ENCODE measurements at places on chromosomes 2 and 18. TPM values are rescaled to one million over a fixed set of nuclear protein-coding genes. Genes with fewer than 3 reads are reported as not detected.
A peak's percentile ranks its signal among the peaks of the same experiment; 100 is the strongest.

- no peak overlapping the region for H3K27ac ChIP-seq
- H3K4me1 ChIP-seq, result no peaks in the 10 kb centered on the region
- H3K4me3 ChIP-seq, result no peak overlapping the region
- no peak for DNase-seq
Observed at GRCh38 chr2:45261746-45262145, 252.5 kb upstream of the SIX2 start.

CBLN2 gene
- not detected for total RNA-seq

- no peak overlapping the region for H3K27ac ChIP-seq
- no peaks in the 10 kb centered on the region for H3K27me3 ChIP-seq
- DNase-seq, result no peak
- H3K36me3 ChIP-seq, result no peaks in the 10 kb centered on the region
- no peak overlapping the region for H3K4me3 ChIP-seq
Observed at GRCh38 chr2:12495247-12495868, 221.4 kb upstream of the TRIB2 start.

DNA sequence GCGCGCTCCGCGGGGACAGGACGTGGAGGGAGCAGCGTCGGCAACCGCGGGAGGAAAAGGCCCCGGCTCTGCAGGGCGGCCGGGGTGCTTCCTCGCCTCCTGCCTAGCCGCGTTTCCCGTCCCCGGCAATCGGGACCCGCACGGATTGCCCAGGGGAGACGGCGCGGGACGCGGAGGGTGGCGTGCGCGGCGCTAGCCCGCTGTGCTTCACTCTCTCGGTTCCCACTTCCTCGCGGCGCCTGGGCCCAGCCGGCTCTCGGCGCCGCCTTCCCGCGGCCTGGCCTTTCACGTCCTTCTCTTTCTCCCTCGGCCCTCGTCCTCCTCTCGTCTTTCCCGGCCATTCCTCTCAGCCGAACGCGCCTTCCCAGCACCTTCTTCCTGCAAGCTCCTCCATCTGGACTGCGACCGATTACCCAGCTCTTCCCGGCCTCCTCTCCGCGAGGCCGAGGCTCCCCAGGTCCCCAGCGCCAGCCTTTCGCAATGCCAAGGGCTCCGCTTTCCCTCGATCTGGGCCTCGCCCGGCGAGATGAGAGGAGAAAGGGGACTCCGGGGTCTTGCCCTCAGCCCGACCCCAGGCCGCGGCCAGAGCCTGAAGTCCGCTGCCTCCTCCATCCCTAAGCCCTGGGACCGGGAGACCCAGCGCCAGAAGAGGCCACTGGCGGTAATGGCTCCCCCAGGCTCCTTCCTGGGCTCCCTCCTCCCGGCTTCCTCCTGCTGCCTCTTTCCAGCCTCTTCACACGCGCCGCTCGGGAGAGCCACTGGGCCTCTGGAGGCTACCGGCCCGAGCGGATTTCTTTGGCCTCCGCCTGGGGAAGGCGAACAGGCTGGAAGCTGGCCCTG lies 34.3 kb upstream of the ATP6V1B1 start:
- H3K4me1 ChIP-seq, result peaks cover 12% of the 10 kb centered on the region
- no peak for DNase-seq
- peak overlapping the region; percentile 37 for H3K4me3 ChIP-seq

- no peaks in the 10 kb centered on the region for H3K4me1 ChIP-seq
- H3K4me3 ChIP-seq, result no peak overlapping the region
- no peak for DNase-seq
- no peaks in the 10 kb centered on the region for H3K36me3 ChIP-seq
- H3K27me3 ChIP-seq, result no peaks in the 10 kb centered on the region
- H3K27ac ChIP-seq, result no peak overlapping the region
Observed at GRCh38 chr2:108946442-108946841, 42.6 kb downstream of the EDAR start.

LIMS4 gene
- 0.79 TPM for total RNA-seq

GRCh38 chr2:75607988-75608683 lies 38.4 kb upstream of the MRPL19 start:
- DNase-seq, result no peak
- peaks cover 4% of the 10 kb centered on the region for H3K4me1 ChIP-seq
- H3K27ac ChIP-seq, result no peak overlapping the region
- peaks cover 10% of the 10 kb centered on the region for H3K27me3 ChIP-seq
- H3K4me3 ChIP-seq, result no peak overlapping the region
- H3K36me3 ChIP-seq, result no peaks in the 10 kb centered on the region

All from CD8-positive, alpha-beta memory T cell (primary cell).